Left forelimb (tissue), 1 donor: ENCODE measurements at places on chromosomes 7 and 10.
A peak's percentile ranks its signal among the peaks of the same experiment; 100 is the strongest.

DNA sequence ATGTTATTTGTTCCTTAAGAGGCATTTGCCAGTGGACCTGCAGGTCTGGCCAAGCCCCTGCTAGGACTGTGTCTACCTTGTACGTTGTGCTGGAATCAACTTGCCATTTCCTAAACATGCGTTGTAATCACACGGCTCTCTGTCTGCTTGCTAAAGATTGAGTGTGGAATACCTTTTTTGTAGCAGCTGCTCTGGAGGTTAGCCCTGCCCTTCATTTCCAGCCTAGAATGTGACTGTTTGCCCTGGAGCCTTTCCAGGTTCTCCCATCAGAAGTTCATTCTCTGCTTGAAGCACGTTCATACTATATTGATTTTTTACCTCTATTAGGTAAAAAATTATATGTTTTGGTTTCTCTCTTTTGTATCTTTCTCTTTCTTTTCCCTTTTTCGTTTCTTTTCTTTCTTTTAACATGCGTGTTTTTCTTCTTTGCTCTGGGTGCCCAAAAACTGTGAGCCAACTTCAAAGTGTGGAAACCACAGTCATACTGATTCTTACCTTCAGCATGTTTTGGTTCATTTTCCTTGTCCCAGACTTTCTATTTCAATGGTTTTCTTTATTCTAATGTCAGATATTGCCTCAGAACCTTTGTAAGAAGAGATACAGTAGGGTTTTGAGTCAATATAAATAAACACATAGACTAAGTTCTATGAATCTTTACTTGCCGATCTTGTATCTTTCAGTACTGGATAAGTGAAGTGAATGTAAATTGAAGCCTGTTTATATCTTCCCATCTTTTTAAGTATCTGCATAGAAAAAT, 111.9 kb upstream of the RPA3 start:
- no peak for DNase-seq

DNA sequence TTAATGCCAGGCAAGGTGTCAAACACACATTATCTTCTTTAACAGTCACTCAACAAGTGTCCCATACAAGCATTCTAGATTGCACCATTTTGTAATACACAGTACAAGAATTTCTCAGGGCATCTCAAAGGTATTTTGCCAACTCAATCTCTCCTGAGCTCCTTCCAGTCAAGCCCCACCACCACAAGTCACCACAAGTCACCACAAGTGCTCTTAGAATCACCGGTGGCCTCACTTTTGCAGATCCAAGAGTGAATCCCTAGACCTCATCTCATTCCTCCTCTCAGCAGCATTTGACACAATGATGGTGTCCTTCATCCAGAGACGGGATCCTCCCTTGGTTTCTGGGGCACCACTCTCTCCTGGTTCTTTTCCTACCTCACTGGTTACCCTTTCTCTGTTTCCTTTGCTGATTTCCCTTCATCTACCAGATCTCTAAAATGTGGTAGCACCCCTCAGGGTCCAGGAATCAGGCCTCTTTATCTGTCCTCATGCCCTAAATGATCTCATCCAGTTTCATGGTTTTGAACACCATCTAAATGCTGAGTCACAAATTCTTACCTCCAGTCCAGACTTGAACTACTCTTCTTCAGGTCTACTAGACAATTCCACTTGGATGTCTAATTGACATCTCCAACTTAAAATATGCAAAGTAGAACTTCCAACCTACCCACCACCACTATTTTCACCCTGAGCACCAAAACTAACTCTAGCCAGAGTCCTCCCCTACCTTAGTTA, 26.9 kb downstream of the VPS41 start:
- no peak for DNase-seq

- no peak for DNase-seq
Measured at GRCh38 chr7:88111954-88112471, 107.8 kb downstream of the SRI start.

- no peak for DNase-seq
Measured at GRCh38 chr10:74282151-74282847, 131.3 kb downstream of the ADK start.

- DNase-seq = no peak
Measured at GRCh38 chr10:3764626-3765112, 20.3 kb downstream of the KLF6 start.

GRCh38 chr7:18167815-18168214, 140.2 kb upstream of the PRPS1L1 start:
- DNase-seq = no peak

GRCh38 chr7:155222061-155222460, 75.6 kb upstream of the INSIG1 start:
- DNase-seq = no peak

GRCh38 chr10:109992485-109992884, 15.3 kb upstream of the ADD3 start:
- DNase-seq = no peak

DNA sequence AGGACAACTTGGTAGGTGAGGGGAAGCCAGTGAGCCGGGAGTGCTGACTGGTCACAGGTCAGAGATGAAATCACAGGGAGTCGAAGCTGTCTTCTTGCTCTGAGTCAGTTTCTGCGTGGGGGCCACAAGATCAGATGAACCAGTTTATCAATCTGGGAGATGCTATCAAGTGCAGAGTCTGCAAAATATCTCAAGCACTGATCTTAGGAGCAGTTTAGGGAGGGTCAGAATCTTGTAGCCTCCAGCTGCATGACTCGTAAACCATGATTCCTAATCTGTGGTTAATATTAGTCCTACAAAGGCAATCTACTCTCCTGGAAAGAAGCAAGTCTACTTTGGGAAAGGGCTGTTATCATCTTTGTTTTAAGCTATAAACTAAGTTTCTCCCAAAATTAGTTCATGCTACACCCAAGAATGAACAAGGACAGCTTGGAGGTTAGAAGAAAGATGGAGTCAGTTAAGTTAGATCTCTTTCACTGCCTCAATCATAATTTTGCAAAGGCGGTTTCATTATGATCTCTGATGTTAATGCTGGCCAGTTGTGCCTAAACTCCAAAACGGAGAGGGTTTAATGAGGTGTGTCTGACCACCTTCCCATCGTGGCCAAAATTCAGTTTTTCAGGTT, 8.4 kb upstream of the LMOD2 start:
- DNase-seq = no peak

DNA sequence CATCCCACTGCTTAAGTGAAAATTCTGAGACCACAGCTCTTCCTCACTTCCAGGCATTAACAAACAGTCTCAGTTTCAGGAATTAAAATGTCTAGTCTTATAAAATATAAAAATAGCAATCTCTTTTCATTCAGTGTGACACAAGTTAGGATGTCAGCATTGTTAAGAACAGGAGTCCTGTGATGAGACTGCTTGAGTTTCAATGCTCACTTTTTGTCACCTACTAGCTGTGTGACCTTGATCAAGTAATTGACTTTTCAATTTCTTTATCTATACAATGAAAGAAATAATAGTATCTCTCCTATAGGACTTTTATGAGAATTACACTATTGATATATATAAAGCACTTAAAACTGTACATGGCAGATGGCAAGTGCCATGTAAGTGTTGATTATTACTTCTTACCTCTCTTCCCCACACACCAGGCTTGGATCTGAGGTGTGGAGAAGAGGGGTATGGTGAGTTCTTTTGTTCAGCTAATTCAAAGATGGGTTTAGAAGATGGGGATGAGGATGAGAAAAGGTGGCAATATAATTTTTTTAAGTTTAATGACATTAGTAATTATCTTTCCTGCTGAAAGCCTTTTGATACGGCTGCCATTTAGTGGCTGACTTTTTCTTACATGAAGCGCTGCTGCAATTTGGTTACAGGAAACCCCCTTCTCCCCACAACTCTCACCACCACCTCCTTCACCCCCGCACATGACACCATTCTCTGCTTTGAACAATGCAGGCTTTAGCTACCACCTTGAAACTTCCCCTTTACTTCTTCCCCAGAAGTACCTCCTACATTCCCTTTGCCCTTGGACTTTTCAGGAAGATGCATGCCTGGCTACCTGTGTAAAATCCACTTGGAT, 20.8 kb upstream of the HYAL4 start:
- DNase-seq = no peak

DNA sequence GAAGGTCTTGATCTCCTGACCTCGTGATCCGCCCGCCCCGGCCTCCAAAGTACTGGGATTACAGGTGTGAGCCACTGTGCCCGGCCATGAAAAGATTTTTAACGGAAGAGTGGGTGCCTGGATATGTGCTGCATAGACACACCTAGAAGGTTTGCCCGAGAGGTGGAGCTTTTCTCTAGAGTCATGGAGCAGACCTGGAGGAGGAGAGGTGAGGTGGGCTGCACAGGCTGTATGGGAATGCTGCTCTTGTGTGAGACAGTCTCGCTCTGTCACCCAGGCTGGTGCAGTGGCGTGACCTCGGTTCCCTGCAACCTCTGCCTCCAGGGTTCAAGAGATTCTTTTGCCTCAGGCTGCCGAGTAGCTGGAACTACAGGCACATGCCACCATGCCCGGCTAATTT, 103.3 kb downstream of the ACTR3B start:
- DNase-seq = peak; percentile 50

DNA sequence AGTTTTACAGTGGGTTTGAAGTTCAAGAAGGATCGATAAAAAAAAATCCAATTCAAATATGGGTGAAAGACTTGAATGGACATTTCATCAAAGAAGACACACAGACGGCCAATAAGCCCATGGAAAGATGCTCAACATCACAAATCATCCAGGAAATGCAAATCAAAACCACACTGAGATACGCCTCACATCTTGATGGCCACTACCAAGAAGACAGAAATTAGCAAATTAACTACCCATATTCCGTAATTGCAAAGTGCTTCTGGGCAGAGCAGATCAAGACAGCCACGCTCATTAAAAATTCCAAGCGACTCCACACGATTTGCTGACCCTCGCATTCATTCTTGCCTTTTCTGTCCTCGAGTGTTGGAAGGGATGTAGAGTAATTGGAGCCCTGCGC, 34.1 kb upstream of the PPP2R2D start:
- peak; percentile 23 for DNase-seq

DNA sequence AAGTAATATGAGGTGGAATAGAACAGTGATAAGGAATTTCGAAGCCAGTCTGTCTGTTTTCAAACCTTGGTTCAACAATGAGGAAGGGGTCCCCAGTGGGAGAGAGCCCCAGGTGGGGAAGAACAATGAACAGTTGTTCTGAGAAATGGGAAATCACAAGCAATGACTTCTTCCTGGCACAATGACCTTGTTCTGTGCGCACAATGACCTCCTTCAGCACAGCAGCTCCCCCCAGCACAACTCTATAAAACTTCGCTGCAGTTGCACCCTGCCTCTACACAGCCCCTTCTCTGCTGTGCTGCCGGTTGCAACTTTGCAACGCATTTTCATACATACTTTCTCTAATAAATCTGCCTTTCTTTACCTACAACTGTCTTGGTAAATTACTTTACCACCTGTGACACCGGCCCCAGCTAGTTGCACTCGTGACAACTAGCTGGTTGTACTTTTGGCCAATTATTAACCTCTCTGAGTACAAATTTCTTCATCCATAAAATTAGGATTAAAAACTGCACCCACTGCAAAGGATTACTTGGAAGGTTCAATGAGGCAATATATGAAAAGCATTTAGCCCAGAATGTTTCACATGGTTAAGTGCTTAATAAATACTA, 40.5 kb downstream of the ASB4 start:
- DNase-seq = no peak

GRCh38 chr7:47572939-47573757, 8.8 kb downstream of the TNS3 start:
- no peak for DNase-seq

DNA sequence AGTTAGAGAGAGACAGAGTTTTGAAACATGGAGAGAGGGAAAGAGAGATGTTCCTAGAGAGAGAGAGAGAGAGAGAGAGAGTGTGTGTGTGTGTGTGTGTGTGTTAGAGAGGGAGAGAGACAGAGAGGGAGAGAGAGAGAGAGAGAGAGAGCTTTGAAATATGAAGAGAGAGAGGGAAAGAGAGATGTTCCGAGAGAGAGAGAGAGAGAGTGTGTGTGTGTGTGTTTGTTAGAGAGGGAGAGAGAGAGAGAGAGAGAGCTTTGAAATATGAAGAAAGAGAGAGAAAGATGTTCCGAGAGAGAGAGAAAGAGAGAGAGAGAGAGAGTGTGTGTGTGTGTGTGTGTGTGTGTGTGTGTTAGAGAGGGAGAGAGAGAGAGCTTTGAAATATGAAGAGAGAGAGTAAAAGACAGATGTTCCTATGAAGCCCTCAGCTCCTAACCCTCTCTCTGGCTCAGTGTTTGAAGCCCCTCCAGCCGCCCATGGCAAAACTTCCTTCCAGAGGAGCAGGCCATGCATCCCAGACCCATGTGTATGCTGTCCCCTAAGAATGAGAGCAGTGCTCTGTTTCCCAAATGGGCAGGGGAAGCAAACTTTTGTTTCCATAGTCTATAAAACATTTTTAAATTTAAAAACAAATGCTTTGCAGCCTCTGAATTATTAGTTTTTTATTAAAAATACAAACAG, 130.9 kb downstream of the KCNMA1 start:
- no peak for DNase-seq

DNA sequence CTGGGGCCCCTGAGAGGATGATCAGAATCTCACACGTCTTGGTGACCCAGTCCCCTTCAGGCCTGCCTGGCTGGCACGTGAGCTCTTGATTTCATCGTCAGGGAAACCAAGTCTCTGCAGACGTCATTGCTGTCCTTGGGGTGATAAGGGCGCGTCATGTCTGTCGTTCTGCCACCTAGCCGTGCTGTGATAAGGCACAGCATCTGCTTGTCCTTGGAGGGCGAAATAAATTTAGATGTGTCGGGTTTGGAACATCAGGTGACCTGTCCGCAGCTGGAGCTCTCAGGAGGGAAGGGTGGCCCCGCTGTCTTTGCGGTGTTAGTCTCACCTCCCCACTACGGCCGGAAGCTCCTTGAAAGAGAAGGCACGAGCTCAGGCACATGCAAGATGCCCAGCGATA, 129.2 kb downstream of the GRK5 start:
- DNase-seq = no peak

DNA sequence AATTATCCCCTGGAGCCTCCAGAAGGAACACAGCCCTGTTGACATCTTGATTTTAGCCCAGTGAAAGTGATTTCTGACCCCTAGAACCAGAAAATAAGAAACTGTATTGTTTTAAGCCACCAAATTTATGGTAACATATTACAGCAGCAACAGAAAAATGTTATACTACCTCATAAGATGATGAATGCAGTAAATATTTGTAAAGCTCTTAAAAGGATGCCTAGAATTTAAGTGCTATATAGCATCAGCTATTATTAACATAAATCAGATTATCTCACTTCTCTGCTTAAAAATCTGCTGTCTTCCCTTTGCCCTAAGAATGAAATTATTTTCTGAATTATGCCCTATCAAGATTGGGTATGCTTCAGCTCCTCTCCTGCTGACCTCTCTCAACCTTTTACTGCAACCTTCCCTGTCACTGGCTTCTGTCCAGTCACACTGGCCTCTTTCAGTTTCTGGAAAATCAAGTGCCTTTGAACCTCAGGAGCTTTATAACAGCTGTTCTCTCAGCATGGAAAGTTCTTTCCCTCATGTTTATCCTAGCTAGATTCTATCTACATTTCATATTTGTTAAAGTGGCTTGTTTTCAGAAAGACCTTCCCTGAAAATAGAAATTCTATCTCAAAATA, 78.9 kb downstream of the GPR37 start:
- no peak for DNase-seq

- no peak for DNase-seq
Measured at GRCh38 chr10:100618632-100619255, 83.0 kb downstream of the HIF1AN start.

GRCh38 chr10:17005621-17006566, 123.7 kb downstream of the CUBN start:
- no peak for DNase-seq

GRCh38 chr10:61363006-61363405, 90.2 kb downstream of the TMEM26 start:
- DNase-seq = no peak
